MM.1S (cell line): ENCODE measurements at places on chromosomes 7 and 10.

GRCh38 chr7:112550468-112551060 is 69.8 kb downstream of the LSMEM1 start:
- peak; percentile 82 for DNase-seq

GRCh38 chr10:89207801-89208551 is 859 bp upstream of the CH25H start:
- no peak for DNase-seq

GRCh38 chr7:85239109-85239508 is 52.3 kb upstream of the SEMA3D start:
- no peak for DNase-seq

- no peak for DNase-seq
Observed at GRCh38 chr10:34156781-34157425, 658.2 kb downstream of the PARD3 start.

DNA sequence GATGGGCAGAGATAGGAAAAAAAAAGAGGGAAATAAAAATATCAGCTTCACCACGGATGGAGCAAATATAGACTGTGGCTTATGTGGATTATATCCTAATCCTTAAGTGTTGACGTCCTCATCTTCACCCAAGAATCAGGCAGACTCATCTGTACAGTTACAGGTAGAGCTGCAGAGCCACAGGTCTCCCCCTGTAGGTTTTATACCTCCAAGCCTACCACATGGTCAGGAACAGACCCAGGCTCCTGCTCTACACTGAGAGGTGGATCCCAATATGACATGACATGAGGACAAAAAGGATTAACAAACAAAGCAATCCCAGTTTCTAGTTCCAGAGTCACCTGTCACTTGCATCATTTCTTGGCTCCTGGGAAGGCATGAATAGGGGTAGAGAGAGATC is 400.8 kb downstream of the SEMA3D start:
- no peak for DNase-seq

DNA sequence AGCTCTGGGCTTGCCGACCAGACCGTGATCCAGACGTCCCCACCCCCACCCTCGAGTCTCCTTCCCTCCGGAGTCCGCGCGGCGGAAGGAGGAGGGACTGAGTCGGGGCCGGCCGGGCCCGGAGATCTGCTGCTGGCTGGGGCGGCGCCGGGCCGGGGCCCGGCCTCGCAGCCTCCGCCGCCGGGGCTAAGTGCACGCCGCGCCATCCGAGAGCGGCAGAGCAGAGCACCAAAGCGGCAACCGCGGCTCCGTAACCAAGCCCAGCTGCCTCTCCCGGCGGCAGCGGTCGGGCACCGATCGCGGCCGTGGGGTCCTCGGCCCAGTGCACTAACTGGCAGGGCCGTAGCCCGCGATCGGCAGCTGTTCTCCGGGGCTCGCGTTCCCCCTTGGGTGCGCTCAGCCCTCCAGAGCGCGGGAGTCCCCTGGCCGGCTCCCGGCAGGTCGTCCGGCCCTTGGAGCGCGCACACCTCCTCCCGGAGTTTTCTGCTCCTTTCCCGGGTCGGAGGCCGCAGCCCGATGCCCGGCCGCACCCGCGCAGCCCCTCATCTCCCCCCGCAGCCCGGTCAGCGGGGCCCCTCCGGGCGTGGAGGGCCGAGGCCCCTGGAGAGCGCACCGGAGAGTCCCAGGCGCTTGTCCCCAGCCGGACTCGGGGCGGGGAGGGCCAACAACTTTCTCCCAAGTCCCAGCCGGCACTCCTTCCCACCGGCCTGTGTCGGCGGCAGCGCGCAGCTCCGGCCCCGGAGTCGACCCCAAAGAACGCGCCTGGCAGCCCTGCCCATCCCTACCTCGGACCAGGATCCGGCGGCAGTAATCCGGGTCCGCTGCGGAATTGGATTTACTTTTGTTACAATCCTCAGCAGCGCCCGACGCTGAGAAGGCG is 799 bp downstream of the VAX1 start:
- DNase-seq: no peak

DNA sequence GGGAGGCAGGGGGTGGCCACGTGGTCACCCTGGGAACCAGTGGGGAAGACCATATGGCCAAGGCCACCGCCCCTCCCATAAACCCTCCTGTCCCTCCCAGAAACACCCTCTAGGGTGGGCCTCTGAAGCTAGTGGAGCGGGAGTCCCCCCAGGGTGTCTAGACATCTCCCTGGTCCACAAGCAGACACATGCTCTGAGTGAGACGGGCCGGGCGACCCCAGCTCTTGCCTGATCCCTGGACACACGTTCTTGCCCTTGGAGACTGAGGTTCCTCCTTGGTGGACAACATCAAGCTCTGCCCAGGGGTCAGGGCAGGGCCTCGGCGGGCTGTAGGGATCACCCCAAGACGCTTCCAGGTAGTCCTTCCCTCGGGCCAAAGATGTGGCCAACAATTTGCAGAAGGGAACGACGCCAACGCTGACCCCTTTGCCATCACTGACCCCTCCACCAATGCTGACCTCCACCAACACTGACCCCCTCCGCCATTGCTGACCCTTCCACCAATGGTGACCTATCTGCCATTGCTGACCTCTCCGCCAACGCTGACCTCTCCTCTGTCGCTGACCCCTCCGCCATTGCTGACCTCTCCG is 57.1 kb downstream of the FOXL3 start:
- DNase-seq: no peak

GRCh38 chr7:16492513-16493062 is 27.1 kb upstream of the SOSTDC1 start:
- DNase-seq: no peak

GRCh38 chr10:44731283-44731682 is 179.9 kb upstream of the TMEM72 start:
- peak; percentile 64 for DNase-seq

GRCh38 chr7:48112401-48113165 is 23.5 kb downstream of the UPP1 start:
- no peak for DNase-seq

- no peak for DNase-seq
Observed at GRCh38 chr10:126638542-126638941, 32.0 kb downstream of the C10orf90 start.

GRCh38 chr7:84219310-84219709 is 24.7 kb upstream of the SEMA3A start:
- DNase-seq: no peak

- DNase-seq: no peak
Observed at GRCh38 chr7:43784030-43784584, 25.6 kb downstream of the BLVRA start.

DNA sequence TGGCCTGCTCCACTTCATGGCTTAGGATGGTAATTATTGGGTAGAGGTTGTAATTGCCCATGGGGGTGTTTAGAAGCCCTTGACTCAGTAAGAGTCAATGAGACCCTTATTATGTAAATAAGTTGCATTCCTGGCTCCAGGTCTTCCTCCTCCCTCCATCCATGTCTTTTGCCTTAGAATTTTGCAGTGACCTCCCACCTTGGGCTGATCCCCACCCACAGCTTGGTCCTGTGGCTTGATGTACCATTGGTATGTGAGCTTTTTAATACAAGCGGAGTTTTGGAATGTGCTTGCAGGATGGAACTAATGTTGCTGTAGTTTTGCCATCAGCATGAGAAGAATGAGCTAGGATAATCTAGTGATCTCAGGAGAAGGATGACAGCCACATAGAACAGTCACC is 73.2 kb upstream of the DGKI start:
- DNase-seq: no peak

DNA sequence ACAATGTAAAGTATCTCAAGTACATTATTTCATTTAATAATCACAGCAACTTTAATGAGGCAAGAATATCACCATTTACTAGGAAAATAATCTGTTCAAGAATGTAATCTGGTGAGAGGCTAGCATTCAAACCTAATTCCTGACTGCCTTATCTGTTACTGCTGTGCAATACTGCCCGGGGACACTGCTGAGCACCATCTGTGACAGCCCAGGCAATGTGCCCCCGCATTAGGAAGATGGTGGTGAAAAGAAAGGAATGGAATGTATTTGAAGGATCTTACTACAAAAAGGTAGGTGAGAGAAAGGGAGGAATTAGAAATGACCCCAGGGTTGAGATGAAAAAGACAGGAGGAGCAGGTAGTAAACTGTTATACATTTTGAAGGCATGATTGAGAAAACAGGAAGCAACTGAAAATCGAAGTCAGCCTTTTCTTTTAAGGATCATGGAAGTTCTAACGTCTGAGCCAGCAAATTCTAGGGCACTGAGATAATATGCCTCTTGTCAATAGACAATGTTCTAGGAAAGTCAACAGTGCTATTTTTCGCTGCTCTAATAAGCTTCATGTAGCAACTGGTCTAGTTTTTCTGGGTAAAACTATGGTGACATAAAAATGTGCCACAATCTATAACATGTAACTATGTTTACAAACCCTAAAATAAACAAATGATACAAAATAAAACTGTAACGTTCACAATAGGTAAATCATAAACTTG is 90.4 kb downstream of the ETV1 start:
- DNase-seq: no peak

- DNase-seq: no peak
Observed at GRCh38 chr10:75358132-75358531, 43.4 kb downstream of the ZNF503 start.

DNA sequence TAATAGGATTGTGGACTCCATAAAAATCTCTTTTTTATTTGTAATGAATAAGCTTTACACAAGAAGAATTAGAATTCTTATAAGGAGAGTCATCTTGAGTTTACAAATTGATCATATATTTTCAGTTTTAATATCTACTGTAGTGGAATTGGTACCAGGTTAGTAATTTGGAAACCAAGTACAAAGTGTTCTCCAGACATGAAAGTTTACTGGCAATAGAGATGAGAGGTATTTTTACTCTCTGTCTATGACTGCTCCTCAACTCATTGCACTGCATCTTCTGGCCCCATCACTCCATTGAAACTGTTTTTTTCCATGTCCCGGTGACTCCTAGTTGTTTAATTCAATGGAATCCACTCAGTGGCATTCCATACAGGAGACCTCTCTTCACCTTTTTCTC is 164.5 kb upstream of the SMIM30 start:
- no peak for DNase-seq

DNA sequence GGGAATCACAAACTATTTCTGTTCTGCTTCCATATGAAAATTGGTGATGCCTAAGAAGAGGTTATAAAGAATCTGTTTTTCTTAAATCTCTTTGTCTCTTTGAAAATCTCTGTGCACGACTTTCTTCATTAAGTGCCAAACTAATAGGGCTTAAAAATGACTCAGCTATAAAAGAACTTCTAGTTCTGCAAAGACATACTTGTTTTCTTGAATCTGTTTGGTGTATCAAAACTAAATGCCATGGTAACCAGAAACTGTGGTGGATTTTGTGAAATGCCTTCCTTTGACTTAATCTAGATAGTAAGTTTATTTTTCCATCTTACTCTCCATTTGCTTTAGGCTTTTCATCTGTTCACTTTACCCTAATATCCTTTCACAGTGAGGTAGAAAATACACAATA is 417.8 kb downstream of the PARD3 start:
- DNase-seq: no peak

DNA sequence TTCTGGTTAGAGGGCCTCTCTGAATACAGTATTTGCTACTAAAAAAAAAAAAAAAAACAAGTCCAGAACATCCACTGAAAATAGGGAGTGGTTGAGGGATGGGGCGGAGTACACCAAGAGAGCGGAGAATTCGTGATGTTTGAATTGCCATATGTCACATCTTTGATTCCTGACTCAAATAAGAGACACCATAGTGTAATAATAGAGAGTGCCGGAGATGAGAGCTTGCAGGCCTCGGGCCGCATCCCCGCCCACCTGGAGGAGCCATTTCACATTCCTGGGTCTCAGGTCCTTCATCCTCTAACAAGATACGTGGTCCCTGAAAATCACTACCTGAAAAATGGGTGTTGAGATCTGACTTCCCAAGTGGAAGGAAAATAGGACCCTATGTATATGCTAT is 46.8 kb downstream of the KIAA1549 start:
- no peak for DNase-seq

GRCh38 chr7:141072548-141073172 is 1.2 kb upstream of the TMEM178B start:
- DNase-seq: peak; percentile 96

DNA sequence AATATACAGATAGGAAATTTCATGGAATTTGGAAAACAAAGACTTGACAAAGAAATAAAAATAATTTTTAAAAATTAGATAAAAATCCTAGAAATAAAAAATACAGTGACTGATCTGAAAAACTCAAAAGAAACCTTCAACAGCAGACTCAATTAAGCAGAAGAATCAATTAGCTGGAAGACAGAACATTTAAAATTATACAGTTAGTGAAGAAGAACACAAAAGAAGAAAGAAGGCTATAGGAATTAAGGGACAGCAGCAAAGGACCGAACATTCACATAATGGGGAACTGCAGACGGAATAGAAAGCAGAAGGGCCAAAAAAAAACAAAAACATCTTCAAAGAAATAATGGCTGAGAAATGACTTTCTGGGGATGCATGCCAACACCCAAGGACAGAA is 314.5 kb downstream of the CRPPA start:
- no peak for DNase-seq

DNA sequence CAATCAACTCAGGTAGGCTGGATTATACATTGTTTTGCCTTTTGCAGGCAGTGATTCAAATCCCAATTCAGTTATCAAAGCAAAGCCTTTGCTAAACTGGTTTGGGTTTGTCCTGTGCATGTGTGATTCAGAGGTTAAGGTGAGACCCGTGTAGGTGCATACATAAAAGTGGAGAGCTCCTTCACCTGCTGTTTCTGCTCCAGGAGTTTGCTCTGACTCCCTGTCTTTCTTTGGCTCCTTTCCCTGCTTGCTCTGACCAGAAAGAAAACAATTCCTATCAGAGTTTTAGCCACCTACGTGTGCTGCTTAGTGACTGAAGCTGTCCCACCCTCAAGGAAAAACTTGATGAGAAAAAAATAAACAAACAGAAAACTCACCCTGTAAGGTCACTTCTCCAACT is 101.1 kb downstream of the TPST1 start:
- no peak for DNase-seq

DNA sequence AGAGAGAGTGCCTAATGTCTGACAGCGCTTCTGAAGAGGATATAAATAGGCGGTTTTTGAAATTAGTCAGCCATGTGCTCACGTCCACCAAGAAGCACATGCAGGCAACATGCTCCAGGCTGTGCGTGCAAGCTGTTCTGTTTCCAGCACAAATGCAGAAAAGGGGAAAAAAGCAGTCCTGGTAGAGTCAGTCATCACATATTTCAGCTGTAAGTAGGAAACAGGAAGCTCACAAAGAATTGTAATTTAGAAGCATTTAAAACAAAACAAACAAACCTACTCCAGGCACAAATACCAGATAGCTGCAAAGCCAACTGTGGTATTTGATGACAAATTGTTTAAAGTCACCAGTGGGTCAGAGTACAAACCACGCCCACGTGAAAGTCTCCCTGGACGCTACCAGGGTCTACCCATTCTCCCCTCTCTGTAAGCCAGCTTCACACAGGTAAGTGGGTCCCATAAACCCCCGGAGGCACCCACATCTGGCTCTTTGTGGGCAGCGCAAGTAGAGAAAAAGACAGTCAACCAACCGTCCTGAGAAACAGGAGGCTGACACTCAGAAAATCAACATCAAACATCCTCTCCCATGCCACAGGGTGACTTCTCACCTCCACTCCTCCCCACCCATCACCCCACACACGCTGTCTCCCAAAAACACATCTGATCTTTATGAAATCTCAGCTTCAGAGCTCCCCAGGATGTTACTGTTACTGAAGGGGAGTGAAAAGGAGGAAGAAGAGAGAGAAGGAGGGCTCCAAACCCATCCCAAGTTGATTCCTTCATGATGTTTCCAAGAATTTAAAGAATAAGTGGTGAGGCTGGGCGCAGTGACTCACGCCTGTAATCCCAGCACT is 186.4 kb downstream of the FAM107B start:
- DNase-seq: no peak

- DNase-seq: peak; percentile 40
Observed at GRCh38 chr10:108037061-108037460, 872.6 kb upstream of the SORCS1 start.
